ENCODE measurements at places on chromosomes 4 and X.

DNA sequence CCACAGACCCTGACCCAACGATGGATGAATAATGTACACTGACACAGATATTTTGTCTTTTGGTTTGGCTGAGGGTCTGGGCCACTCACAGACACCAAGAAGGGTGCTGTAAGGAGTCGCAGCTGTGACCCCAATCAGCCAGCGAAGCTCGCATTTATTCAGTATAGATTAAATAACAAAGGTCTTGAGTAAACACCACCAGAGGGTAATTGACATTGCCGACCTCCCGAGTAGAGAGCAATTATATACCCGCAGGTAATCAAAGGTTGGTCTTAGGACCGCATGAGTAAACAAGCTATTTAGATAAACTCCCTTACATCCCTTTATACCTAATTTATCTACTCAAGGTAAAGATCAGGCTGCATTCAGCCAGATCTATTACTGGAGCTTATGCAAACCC, 297.1 kb downstream of the ADAM29 start:
- no peak for DNase-seq

- no peak for DNase-seq
Observed at GRCh38 chr4:92091335-92091734, 212.4 kb upstream of the GRID2 start.

- DNase-seq, result peak; percentile 27
Observed at GRCh38 chrX:40099055-40099958, 1.5 kb upstream of the BCOR start.

DNA sequence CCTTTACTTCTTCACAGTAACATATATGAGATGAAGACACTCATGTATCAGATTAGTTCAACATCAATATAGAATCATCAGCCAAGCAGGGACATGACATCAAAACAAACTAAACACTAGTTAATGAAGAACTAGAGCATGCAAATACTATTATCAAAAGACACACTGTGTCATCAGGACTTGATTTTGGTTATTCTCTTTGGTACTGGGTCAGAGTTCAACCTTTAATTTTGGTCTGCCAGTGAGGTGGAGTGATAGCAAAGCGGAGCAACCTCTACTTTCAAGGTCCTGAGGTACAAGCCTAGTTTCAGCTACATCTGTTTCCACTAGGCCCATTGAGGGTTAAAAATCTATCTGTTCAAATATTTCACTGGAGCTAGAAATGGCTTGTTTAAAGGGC, 70.5 kb downstream of the TEX13A start:
- no peak for DNase-seq

- no peak for DNase-seq
Observed at GRCh38 chr4:64305565-64306254, 103.5 kb downstream of the TECRL start.

- DNase-seq, result no peak
Observed at GRCh38 chrX:1378306-1378759, 13.6 kb downstream of the SLC25A6 start.

GRCh38 chrX:793216-793770, 162.7 kb downstream of the SHOX start:
- no peak for DNase-seq

- no peak for DNase-seq
Observed at GRCh38 chr4:42391981-42392380, 5.3 kb upstream of the SHISA3 start.
